ENCODE measurements at places on chromosomes 2 and 18.

DNA sequence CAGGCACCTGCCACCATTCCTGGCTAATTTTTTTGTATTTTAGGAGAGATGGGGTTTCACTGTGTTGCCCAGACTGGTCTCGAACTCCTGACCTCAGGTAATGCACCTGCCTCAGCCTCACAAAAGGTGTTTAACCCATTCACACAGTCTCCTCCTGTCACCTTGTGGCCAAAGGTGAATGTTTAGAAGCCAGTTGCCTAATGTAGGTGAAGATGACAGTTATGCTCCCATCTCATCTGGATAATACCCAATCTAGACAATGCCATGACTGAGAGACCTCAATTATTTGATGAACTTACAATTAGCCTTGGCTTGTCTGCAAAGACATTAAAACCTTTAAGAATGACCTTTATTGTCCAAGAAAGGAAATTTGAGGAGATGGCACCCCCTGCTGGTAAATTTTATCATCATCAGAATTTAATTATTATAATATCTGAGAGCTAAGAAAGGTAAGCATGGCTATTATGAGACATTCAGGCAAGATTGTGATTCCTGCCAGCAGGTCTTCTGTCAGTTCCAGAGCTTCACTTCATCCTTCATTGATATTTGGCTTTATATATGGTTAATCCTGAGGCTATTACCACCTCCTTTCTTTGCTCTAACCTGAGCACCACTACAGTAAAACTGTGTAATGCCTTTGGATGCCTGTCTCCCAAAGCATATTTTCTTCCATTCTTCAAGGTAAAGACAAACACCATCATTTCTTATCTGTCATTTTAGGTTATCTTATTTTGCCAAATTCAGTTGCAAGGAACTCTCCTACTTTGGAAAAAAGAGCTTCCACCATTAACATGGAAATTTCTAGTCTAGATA lies 117.6 kb downstream of the FAM124B start:
- DNase-seq, result peak; percentile 10

DNA sequence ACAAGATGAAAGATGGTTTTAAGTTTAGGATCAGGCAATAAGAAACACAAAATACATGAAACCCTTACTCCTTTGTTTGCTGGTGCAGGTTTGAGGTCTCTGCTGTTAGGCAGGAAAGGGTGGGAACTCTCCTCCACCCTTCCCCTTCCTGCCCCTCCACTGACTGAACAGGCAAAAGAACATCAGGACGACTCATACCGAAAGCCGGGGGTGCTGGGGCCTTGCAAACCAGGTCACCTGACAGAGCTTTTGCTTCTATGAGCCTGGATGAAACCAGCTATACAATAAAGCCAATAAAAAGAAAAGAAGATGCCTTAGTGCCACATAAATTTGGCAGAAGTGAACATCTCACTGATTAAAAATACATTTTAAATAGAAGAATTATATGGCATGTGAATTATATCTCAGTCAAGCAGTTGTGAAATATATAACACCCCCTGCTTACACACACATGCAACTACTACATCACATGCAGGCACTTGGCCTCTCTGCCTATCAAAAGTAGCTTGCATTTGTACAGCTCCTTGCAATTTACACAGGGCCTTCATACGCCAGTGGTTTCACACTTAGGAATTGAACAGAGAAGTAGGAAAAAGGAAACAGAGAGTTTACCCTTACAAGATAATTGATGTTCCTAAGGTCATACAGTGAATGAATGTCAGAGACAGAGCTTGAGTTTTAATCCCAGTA lies 215.1 kb upstream of the TRIB2 start:
- no peak for DNase-seq

GRCh38 chr2:231187736-231188505 lies 10.5 kb upstream of the ARMC9 start:
- DNase-seq, result no peak

DNA sequence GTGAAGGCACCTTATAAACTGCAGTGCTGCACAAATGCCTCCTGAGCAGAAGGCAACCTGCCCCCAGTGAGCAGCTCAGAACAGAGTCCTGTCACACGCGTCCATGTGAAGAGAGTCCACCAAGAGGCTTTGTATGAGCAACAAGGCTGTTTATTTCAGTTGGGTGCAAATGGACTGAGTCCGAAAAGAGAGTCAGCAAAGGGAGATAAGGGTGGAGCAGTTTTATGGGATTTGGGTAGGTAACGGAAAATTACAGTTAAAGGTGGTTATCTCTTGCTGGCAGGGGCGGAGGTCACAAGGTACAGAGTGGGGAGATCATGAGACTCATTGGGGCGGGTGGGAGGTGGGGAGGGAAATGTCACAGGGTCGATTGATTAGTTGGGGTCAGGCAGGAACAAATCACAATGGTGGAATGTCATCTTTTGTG lies 53.4 kb upstream of the RALBP1 start:
- DNase-seq, result no peak

GRCh38 chr2:76721226-76721625 lies 801.0 kb downstream of the LRRTM4 start:
- no peak for DNase-seq

GRCh38 chr2:229714736-229715541 lies 584 bp upstream of the DNER start:
- no peak for DNase-seq

GRCh38 chr2:127674241-127675209 lies 805 bp downstream of the LIMS2 start:
- peak; percentile 46 for DNase-seq

GRCh38 chr2:42910645-42911405 lies 118.4 kb upstream of the HAAO start:
- DNase-seq, result no peak

- DNase-seq, result no peak
Measured at GRCh38 chr2:233671290-233672161, at the start of gene UGT1A9. TSS of gene UGT1A9 (plus strand) at chr2:233671898. CDS start at chr2:233671935, 37 bp downstream.

DNA sequence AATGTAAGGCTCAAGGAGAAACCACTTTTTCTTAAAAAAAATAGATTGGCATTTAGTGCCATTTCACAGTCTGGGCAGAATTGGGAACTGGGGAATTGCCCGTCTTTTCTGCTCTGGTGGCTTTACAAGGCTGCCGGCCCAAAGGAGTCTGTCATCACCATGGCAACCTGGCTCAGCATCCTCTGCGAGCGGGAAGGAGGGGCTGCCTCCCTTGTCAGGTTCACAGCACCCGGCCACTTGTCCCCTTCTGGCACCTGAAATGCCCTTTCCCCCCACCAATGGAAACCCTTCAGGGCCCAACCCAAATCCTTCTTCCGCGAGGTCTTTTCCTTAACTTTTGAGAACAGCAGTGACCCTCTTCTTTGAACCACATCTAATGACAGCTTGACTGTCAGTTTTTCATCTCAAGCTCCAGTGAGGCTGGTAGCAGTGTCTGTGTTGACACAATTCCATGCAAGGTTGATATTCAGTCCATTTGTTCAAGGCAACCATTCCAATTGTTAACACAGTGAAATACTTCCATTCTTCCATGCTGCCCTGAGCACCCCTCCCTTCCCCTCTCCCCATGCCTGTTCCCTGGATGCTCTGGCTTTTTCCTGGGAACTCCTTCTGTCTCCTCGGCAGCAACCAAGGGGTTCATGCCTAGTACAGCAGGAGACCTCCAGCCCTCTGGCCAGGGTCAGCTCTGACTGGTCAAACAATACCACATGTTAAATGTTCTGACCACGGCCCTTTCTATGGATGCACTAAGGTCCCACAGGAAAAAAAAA lies 79.6 kb downstream of the DNER start:
- no peak for DNase-seq

- DNase-seq, result no peak
Measured at GRCh38 chr2:85409845-85410583, at the start of gene CAPG. TSS of gene CAPG (minus strand) at chr2:85410366. CDS start at chr2:85402145, 8,221 bp downstream.

GRCh38 chr2:71748227-71748626 lies 294.9 kb downstream of the DYSF start:
- no peak for DNase-seq

Data from NCI-H2171 treated with DMSO at 0.1 percent for 48 hours (cell line).